ENCODE measurements at places on chromosomes 2 and 18. TPM values are rescaled to one million over a fixed set of nuclear protein-coding genes. Genes with fewer than 3 reads are reported as not detected.

CRYGC gene
- not detected for polyA plus RNA-seq

ATP6V1B1 gene
- polyA plus RNA-seq, result 0.17 TPM

EVX2 gene
- not detected for polyA plus RNA-seq

GPR75 gene
- 4.3 TPM for polyA plus RNA-seq

ITSN2 gene
- polyA plus RNA-seq, result 9.4 TPM

SLC4A5 gene
- polyA plus RNA-seq, result 0.42 TPM

TXNDC9 gene
- polyA plus RNA-seq, result 9.5 TPM

C1QL2 gene
- 1.3 TPM for polyA plus RNA-seq

UPP2 gene
- polyA plus RNA-seq, result not detected

RESP18 gene
- polyA plus RNA-seq, result not detected

VWA3B gene
- polyA plus RNA-seq, result not detected

TEKT4 gene
- not detected for polyA plus RNA-seq

ABCG5 gene
- not detected for polyA plus RNA-seq

MDH1 gene
- polyA plus RNA-seq, result 201 TPM

LIPG gene
- 9.2 TPM for polyA plus RNA-seq

MC4R gene
- polyA plus RNA-seq, result 0.11 TPM

GPR17 gene
- 0.03 TPM for polyA plus RNA-seq

CNGA3 gene
- 0.02 TPM for polyA plus RNA-seq

IL1RN gene
- not detected for polyA plus RNA-seq

TUBA3E gene
- polyA plus RNA-seq, result not detected

RSAD2 gene
- not detected for polyA plus RNA-seq

TGFA gene
- 2.1 TPM for polyA plus RNA-seq

USP40 gene
- 17.4 TPM for polyA plus RNA-seq

GPR155 gene
- 0.26 TPM for polyA plus RNA-seq

CD226 gene
- polyA plus RNA-seq, result not detected

DAW1 gene
- 0.24 TPM for polyA plus RNA-seq

CTIF gene
- 9.3 TPM for polyA plus RNA-seq

SLC5A7 gene
- polyA plus RNA-seq, result 0.30 TPM

CACNB4 gene
- polyA plus RNA-seq, result 2.0 TPM

TMEM163 gene
- 3.2 TPM for polyA plus RNA-seq

PROKR1 gene
- polyA plus RNA-seq, result 1.3 TPM

NAT8 gene
- not detected for polyA plus RNA-seq

ALPP gene
- 0.20 TPM for polyA plus RNA-seq

DES gene
- 4.3 TPM for polyA plus RNA-seq

MYO1B gene
- polyA plus RNA-seq, result 8.7 TPM

TFPI gene
- 0.71 TPM for polyA plus RNA-seq

MEIS1 gene
- 0.30 TPM for polyA plus RNA-seq

UGT1A3 gene
- not detected for polyA plus RNA-seq

TXNL4A gene
- 197 TPM for polyA plus RNA-seq

FTCDNL1 gene
- polyA plus RNA-seq, result 0.41 TPM

SRD5A2 gene
- polyA plus RNA-seq, result 0.02 TPM

MLPH gene
- polyA plus RNA-seq, result 12.7 TPM

COL5A2 gene
- 4.7 TPM for polyA plus RNA-seq

SERPINB12 gene
- not detected for polyA plus RNA-seq

RGPD3 gene
- polyA plus RNA-seq, result 0.08 TPM

MEP1B gene
- polyA plus RNA-seq, result not detected

FAM237A gene
- not detected for polyA plus RNA-seq

ECEL1 gene
- polyA plus RNA-seq, result 20.2 TPM

ST6GAL2 gene
- polyA plus RNA-seq, result 4.5 TPM
